M059J (cell line): ENCODE measurements at places on chromosomes 5 and 9.
A peak's percentile ranks its signal among the peaks of the same experiment; 100 is the strongest.

DNA sequence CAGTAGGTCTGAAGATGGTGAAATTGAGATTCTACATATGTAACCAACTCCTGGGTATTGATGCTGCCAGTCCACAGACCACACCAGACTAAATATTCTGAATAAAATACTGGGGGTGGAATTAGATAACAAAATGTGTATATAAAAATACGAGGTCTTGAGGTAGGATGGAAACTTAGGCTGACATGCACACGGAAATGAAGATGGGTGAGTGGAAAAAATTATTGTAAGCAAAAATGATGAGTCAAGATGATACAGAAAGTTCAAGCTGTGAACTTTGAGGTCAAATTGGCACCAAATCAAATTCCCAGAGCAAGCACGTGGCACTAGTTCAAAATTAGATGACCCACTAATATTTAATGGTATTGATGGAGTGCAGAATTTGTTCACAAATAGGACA, 713.4 kb upstream of the ACO1 start:
- peak; percentile 14 for DNase-seq

- peak; percentile 65 for DNase-seq
These were observed 75.7 kb upstream of the GLIS3 start for GRCh38 chr9:4375424-4376200.

DNA sequence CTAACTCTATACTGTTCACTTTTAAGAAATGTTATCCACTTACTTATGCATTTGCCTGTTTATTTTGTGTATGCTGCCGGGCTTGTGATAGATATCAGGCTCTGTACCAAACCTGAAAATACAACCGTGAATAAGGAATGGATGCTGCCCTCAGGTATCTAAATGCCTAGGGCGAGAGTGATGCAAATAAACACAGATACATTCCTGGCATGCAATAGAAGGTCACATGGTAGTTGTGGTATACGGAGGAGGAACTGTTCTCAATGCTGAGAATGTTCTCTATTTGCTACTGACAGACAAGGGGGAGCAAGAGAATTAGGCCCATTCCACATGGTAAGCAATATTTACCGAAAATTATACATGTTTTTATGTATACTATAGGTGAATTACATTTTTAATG, 227.8 kb downstream of the ICE1 start:
- DNase-seq, result peak; percentile 11

DNA sequence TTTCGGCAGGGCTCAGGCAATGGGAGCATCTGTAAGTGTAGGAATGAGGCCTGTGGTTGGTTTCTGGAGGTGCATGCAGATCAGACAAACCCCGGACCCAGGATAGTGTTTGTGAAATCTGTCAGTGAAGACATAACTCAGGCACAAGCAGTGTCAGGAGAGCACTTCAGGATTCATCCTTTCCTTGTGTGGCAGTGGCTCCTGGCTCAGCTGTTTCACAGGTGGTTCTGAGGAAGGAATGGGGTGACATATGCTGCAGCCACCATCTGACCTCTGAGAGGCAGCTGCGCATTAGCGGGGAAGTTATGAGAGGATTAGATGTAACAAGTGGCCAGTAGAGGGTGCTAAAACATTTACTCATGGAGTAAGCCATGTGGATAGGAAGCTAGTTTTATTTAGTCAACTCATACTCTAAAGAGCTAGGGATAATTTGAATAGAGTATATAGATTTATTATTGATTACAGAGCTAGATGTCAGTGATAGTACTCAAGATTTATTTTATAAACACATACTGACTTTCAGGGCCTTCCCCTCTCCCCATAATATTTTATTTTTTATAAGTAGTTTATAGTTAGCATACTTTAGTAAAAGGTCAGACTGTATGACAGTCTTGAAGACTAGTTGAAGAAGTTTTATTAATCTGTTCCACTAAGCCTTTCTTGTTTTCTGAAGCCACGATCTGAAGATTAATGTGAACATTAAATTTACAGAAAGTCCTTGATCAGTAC, 28.4 kb downstream of the NNT start:
- peak; percentile 75 for DNase-seq

DNA sequence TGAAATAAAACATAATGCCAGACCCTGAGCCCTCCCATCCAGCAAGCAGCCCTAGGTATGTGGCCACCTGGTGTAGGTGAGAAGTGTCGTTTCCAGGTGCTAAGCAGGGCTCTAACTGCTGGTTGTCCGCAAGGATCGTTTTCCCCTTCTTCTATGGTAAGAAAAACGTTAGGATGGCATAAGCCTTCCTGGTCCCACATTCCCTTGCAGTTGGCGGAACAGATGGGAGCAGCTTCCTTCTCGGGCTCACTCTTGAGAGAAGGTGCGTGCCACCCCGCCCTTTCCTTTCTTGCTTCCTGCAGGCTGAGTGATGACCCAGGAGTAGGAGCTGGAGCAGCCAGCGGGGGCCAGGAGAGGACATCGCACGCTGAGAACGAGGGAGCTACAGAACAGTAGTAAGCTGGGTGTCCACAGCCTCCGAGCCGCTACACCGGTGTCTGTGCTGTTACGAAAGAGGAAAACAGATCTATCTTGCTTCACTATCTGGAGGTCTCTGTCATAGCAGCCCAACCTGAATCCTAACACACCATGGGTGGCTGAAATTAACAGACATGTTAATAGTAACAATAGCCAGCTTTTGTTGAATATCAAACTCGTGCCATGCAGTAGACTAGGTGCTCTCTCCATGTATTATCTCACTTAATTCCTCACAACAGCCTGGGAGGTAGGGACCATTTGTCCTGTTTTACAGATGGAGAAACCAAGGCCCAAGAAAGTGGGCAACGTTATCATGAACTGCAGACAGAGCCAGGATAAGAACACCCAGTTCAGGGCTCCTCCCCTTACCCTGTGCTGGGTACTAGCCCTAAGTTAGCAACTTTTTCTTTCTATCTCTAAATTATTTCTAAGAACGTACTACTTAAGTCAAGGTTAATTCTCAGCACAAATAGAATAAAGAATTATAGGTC, 139.8 kb downstream of the COL23A1 start:
- DNase-seq, result no peak

DNA sequence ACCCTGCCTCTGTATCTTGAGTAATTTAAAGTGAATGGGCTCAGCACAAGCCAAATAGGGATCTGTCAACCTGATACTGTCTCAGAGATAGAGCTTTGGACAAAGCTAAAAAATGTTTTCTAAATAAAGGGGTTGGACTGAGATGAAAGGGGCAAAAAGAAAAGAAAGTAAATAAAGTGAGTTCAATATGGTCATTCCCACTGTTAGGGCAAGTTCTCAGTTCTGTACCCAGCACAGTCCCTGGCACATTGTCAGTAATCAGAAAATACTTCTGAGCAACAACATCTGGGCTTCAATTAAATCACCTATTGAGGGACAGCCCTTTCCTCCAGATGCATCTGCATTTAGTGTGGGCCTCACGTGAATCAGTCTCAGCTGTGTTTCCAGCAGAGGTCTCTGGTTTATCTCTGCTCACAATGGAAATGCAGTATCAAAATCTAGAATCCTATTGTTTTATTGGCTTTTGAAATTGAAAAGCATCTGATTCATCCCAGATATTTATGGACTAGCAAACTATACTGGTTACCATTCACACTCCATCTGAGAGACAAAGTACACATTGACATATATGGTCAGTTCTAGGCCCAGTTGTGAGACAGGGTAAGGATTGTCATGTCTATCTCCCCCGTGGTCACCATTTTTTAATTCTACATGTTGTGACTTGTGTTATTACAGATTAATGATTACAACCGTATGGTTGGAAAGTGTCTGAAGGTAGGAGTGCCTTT, 35.6 kb downstream of the ZNF474 start:
- DNase-seq, result no peak

DNA sequence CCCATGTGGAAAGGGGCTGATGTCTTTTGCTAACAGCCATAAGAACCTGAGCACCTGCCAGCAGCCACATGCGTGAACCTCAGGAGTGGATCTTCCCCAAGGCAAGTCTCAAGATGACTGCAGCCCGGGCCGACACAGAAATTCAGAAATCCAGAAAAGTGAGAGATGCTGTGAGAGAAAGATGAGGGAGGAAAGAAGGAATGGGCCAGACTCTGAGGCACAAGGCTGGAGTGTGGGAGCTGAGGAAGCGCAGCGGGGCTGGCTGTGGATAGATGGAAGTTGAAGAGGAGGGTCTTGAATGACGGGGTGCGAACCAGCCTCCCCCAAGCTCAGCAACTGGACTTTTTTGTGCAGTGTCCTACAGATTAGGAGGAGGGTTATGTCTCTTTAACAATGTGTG, 337.8 kb downstream of the GADD45G start:
- DNase-seq, result no peak

DNA sequence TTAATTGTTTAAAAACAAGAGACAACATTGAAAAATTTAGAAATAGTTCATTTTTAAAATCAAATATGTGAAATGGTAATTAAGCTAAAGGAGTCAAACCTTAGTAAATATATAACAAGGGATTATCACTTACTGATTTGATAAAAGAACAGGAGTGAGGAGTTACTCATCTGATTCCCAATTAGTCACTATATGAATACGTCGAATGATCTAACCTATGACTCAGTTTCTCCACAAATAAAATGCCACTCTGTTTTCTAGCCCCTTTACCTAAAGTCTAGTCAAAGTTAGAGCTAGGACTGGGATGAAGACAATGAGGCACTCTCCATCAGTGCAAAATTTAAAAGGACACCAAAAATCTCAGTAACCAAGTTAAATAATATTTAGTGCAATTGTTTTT, 70.4 kb upstream of the RASEF start:
- DNase-seq, result no peak

GRCh38 chr9:78791779-78792178, 494.9 kb downstream of the PSAT1 start:
- no peak for DNase-seq

DNA sequence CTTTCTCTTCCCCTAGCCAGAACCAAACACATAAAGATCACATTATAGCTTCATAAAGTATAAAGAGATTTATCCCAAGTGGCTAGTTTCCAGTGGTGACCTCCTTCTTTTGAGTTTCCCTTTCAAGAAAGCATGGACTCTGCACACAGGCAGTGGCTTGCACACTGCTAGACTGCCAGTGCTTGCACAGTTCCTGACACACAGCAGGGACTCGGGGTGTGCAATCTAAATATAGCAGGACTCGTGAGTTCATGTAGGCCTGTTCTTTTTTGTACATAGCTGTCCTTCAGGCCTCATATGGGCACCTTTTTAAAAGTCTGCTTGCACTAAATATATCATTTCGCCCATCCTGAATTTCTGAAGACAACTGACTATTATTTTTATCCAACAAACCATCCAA, 308.6 kb downstream of the FBXL7 start:
- no peak for DNase-seq

GRCh38 chr9:126814091-126814490, 9.3 kb downstream of the ZBTB43 start:
- no peak for DNase-seq

GRCh38 chr5:66171349-66172344, 27.5 kb downstream of the SREK1 start:
- DNase-seq, result peak; percentile 67

- peak; percentile 75 for DNase-seq
These were observed 367.5 kb downstream of the DEPDC1B start for GRCh38 chr5:60332244-60333004.

DNA sequence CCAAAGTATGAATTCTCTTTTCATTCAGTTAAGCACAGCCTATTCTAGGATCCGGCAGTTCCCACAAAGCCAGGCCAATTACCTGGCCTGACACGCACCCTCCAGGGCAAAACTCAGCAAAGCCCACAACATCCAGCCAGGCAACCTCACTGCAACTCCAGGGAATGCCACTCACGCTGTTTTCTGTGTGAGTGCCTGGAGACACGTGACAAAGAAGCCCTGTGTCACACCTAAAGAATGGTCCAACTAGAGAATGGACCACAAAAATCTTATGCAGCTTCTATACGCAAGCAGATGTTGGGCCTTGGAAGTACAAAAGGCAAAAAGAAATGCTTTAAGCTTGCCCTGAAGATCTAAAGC, 20.2 kb downstream of the RETREG1 start:
- peak; percentile 85 for DNase-seq

DNA sequence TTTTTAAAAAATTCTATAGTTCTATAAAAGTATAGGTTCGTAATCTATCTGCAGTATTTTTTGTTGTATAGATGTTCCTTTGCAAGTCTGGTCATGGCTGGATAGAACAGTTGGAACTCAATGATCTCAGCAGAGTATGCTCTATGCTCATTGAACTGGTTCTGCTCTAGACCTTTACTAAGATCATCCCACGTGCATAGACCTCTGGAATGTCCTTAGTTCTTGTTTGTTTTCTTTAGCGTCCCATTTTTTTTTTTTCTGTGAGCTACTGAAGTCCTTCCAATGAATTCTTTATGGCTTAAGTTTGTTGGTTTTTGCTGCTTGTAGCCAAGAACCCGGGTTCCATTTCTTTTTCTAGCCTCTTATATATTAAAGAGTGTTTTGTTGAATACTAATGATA, 3.5 kb downstream of the TMEM38B start:
- peak; percentile 7 for DNase-seq

DNA sequence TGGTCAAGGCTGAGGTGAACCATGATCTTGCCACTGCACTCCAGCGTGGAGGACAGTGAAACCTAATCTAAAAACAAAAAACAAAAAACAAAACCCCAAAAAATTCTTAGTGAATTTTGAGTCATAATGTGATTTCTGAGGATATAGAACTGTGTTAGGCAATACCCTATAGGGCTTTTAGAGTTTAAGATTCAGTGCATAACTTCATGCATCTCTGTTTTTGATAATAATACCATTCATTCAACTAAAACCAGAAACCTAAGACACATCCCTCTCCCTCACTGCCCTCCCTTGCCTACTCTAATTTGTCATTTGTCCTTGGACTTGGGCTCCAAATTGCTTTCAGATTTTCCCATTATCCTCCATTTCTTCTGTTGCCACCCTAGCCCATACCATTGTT, 405.7 kb upstream of the EDIL3 start:
- DNase-seq, result no peak

DNA sequence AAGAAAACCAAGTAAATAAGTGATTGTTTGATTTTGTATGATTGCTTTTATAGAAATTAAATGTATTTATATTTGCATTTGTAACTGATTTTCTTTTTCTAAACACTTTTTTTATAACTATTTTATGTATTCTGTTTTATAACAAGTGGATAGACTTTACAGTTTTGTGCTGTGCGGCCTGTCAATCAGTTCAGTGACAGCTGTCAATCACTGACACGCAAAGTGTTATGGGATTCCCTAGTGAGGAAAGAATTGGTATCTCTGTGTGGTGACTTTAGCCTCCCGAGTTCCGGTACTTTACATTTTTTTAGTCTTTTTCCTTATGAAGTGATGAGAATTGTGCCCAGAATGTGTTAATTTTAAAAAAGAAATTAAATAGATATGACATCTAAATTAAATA, 16.3 kb downstream of the GPR151 start:
- DNase-seq, result no peak
